ENCODE measurements at places on chromosomes 6 and 20.

- DNase-seq, result no peak
These were observed 19.8 kb upstream of the SIM1 start for GRCh38 chr6:100484474-100484873.

DNA sequence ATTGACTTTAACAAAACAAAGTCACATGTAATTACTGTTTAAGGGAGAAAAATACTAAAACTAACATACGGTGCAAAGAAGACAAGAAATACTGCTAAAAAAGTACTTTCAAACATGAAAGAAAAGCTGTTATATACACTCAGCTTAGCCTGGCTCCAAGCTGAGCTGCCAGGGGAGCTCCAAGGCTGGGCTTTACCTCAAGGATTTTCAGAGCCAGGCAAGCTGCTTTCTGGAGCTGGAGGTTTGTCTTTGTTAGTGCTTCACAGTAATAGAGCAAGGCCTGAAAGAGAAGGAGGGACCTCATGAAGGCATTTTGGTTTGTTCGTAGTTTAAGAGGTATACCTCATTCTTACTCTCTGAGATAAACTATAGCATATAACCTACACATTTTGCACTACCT is 19.6 kb upstream of the ARMH2 start:
- no peak for DNase-seq

GRCh38 chr20:62804021-62804626 is 511 bp upstream of the OGFR start:
- DNase-seq, result no peak

- no peak for DNase-seq
These were observed 723.9 kb downstream of the KHDRBS2 start for GRCh38 chr6:61562098-61562497.

DNA sequence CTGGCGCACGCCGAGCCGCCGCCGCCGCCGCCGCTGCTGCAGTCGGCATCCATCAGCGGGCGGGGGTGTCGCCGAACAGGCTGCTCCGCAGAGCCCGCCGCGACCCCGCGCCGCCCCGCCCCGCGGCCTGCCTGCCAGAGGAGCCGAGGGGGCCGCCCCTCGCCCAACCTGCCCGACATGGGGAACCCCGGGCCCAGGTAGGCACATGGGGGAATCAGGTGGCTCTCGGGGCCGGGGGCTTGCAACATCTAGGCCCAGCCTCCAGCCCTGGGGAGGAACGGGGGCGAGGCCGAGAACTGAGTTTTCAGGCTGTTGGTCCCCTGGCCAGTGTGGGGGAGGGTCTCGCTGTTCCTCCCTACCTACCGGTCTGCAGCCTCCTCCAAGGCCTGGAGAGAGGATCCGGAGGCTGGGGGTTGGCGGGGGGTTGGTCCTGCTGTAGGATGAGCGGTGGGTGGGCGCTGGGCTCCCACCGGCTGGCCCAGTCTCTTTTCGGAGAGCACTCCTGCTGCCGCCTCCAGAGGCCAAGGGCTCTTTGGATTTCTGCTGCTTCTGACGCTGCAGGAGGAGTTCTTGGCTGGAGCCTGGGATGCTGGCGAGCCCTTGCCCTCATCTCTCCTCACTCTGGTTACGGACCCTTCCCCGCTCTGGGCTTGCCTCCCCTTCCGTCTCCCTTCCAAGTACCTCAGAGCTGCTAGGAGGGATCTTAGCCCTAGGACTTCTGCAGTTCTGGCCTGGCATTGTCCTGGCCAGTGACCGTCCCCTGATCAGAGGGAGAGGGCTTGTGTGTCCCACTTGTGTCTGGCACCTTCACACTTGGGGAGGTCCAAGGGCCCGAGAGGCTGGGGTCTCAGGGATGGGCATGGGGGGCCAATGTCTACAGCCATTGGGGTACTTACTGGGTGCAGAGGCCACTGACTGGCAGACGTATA is at the start of gene EPB41L1:
Gene EPB41L1 (plus strand): TSS at position 41 of the 929 bp plus-strand sequence. CDS start 19,038 bp downstream, outside the sequence.
- no peak for DNase-seq

- DNase-seq, result no peak
These were observed 29.6 kb upstream of the TMEM244 start for GRCh38 chr6:129890701-129891100.

- DNase-seq, result no peak
These were observed 90.6 kb downstream of the SCP2D1 start for GRCh38 chr20:18904192-18904591.

- DNase-seq, result no peak
These were observed 83.7 kb upstream of the MPC1 start for GRCh38 chr6:166466178-166467122.

Data from stimulated activated CD4-positive, alpha-beta T cell treated with anti-CD3 and anti-CD28 coated beads, Interleukin-1b, Interleukin-23, amount 100 ng/mL, for 48 hours (primary cell).